ENCODE measurements at places on chromosomes 5 and 9.

GRCh38 chr9:130107955-130108354 is 54.2 kb downstream of the GPR107 start:
- DNase-seq: no peak

DNA sequence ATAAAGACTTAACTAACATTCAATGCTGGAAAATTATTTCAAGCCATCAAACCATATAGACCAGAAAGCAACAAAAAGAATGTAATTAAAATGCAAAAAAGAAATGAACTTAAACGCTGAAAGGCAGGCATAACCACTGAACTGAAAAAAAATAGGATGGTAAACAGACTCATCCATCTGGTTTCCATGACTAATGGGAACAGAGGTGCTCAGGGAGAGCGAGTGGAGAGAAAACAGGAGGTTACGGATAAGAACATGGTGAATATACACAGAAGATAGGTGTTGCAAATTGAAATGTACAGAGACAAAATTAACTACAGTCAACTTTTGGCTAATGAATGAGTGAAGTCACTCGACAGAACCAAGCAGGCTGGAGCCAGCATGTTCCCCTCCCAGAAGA is 43.5 kb upstream of the RNF38 start:
- no peak for DNase-seq

DNA sequence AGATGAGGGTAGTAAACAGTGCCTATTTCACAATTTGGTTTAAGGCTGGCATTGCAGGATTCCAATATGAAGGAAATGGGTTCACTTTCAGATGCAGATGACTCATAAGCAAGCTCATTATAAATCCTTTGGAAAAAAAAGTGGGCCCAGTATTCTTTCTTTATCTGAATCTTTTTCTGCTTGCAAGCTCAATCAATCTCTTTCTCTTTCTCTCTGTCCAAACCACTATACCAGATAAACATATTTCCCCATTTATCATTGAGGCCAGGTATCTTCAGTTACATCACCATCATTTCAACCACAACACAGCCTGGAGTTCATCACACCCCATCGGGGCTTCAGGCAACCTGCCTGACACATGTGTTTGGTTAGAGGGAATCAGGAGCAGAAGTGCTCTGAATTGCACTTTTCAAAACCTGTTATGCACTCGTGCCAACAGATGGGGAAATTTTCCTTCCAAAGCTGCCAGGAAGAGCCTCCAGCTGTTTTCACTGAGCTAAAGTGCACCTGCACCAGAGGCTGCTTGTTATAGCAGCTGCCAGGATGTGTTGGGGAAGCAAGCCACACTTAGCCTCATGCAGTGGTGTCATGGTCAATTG is 30.0 kb upstream of the MAMDC2 start:
- no peak for DNase-seq

GRCh38 chr5:180114304-180115003 is 42.9 kb upstream of the RNF130 start:
- no peak for DNase-seq

Data from stimulated activated CD8-positive, alpha-beta memory T cell treated with anti-CD3 and anti-CD28 coated beads, Interleukin-15, amount 100 ng/mL, for 4 hours (primary cell).